ENCODE measurements at places on chromosomes 13 and 19.

DNA sequence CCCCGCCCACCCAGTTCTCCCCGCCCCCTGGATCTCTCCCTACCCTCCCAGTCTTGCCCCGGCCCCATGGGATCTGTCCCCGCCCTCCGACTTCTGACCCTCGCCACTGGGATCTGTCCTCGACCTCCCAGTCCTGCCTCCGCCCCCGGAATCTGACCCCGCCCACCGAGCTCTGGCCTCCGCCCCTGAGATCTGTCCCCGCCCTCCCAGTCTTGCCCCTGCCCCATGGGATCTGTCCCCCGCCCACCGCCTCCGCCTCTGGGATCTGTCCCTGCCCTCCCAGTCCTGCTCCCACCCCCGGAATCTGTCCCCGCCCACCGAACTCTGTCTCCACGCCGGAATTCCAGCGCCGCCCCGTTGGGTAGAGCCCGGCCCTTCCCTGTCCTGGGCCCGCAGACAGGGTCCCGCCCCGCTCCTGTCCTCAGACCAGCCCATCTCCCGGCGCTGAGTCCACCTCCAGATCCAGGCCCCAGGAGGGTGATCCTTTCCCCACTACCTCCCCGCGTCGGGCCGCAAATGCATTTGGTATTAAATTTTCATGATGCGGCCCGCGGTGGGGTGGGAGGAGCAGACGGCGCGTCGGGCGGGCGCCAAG lies 1.5 kb upstream of the SLC17A7 start:
- DNase-seq: peak; percentile 91

GRCh38 chr19:45076029-45076850 lies at the start of gene ZNF296:
ZNF296 (minus strand) TSS chr19:45076478; CDS start chr19:45076373, 105 bp downstream.
- peak; percentile 80 for DNase-seq

GRCh38 chr19:4877753-4878490 lies 10.5 kb upstream of the PLIN3 start:
- DNase-seq: peak; percentile 26

DNA sequence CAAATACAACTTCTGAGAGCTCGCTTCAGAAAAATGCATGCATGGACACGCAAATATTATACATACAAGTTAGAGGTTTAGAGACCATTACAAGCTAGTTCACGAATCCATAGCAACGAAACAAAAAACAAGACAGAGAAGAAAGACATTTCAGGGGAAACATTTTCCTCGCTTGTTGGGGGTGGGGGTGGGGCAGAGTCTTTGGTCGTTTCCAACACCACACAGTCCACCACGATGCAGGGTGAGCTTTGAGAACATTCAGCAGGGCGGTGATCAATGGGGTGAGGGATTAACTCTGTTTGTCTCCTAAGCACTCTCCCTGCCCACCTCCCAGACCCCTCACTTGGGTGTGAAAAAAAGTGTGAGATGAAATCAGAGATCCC lies 651 bp downstream of the OXGR1 start:
- no peak for DNase-seq

- DNase-seq: no peak
Measured at GRCh38 chr13:67769987-67770341, 539.8 kb upstream of the PCDH9 start.

DNA sequence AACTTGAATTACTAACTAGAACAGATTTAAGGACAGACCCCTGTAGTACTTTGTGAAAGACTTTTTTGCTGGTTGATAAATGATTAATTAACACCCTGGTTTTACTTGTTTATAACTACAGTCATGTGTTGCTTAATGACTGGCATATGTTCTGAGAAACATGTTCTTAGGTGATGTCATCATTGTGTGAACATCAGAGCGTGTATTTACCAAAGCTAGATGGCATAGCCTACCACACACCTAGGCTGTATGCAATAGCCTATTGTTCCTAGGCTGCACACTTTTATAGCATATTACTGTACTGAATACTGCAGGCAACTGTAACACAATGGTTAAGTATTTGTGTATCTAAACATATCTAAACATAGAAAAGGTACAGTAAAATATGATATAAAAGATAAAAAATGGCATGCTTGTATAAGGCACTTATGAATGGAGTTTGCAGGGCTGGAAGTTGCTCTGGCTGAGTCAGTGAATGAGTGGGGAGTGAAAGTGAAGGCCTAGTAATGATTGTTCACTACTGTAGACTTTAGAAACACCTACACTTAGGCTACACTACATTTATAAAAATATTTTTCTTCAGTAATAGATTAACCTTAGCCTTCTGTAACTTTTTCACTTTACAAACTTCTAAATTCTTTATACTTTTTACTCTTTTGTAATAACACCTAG lies 260.3 kb downstream of the KCNRG start:
- DNase-seq: no peak

DNA sequence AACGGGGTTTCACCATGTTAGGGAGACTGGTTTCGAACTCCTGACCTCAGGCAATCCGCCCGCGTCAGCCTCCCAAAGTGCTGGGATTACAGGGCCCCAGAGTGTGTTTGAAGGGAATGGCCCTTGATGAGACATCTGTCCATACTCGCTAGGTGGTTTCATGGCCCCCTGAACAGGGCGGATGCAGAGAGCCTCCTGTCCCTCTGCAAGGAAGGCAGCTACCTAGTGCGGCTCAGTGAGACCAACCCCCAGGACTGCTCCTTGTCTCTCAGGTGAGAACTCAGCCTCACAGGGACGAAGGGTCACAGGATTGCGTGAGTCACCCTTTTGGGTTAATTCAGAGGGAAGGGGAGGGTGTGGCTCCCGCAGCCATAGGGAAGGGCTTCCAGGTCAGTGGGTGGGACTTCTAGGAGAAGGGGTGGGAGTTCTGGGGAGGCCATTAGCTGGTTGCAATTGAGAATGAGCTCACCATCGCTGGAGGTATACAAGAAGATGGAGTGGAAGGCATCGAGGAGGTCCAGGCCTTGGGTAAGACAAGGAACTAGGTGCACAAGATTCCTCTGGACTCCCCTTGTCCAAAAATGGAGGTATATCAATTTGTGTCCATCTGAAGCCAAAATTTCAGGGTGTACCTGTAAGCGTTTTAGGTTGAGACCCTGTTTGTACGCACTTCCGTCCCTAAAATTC lies 9.2 kb downstream of the SHD start:
- no peak for DNase-seq

DNA sequence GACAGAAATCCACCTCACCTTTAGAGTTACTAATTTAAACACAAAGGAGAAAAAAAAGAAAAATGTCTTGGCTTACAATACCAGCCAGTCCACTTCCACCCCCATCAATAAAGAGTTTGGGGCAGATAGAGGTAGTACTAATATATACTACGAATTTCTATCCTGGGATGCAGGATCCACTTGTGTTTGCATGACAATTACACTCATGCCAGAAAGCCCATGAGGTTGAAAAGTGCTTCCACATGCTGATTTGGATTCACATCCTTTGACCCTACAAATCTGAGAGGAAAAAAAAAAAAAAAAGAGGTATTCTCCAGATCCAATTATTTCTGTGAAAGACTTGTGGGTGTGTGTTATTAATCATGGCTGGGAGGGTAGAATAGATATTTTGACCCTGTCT lies 335.2 kb downstream of the SLITRK1 start:
- DNase-seq: no peak

DNA sequence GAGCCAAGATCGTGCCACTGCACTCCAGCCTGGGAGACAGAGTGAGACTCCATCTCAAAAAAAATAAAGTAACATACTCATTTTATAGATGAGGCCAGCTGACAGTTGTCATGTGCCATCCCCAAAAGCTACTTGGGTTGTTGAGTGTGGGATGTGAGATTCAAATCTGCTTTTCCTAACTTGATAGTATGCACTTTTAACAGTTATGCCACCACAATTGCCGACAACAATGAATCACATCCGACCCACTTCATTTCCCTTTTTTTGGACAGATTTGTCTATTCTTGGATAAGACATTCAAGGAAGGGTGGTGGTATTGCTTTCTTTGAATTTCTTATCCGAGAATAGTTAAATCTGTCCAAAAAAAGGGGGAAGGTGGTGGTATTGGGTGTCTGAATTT lies 16.3 kb upstream of the DNMT1 start:
- DNase-seq: no peak

GRCh38 chr13:28609926-28610325 lies 49.0 kb upstream of the POMP start:
- peak; percentile 23 for DNase-seq

DNA sequence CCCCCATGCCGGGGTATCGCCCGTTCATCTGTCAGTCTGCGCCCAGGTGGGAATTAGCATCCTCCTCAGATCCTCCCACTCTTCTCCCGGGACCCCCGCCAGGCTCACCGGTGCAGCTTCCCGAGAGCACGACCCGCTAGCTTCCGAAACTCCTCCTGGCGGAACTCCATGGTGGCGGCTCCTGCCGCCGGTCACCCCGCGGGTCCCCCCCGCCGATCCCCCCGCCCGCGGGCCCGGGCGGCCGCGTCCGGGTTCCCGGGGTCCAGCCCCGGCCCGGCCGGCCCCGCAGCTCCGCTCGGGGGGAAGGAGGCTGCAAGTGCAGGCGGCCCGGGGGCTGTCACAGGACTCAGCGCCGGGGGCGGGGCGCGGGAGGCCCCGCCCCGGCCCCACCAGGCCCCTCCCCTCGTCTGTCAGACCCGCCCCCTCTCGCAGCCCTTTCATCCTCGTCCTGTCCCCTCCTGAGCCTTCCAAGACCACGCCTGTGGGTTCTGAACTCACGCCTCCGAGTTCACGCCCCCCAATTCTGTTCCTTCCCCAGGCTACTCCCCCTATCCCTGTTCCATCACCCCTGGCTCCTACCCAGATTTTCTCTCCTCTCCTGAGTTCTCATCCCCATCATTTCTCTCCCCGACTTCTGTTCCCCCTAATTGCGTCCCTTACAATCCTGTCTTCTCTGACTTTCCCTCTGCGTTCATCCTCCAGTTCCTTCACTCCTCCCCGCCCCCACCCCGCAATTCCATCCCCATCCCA lies at the start of gene SLC17A7:
TSS of gene SLC17A7 (minus strand) at position 318 of the 750 bp plus-strand sequence. CDS start at position 170, 148 bp downstream.
- peak; percentile 67 for DNase-seq

- no peak for DNase-seq
Measured at GRCh38 chr19:9381361-9381785, 18.6 kb downstream of the ZNF177 start.

GRCh38 chr19:50461066-50461875 lies 15.0 kb upstream of the EMC10 start:
- peak; percentile 91 for DNase-seq

Data from AG08396 (cell line).